DMS 273 treated with DMSO at 0.1 percent for 48 hours (cell line): ENCODE measurements at places on chromosomes 1 and 21.

- DNase-seq, result no peak
These were observed 3.2 kb downstream of the SLAMF6 start for GRCh38 chr1:160519642-160520435.

- DNase-seq, result no peak
These were observed 104.9 kb upstream of the TMPRSS2 start for GRCh38 chr21:41612674-41613532.

DNA sequence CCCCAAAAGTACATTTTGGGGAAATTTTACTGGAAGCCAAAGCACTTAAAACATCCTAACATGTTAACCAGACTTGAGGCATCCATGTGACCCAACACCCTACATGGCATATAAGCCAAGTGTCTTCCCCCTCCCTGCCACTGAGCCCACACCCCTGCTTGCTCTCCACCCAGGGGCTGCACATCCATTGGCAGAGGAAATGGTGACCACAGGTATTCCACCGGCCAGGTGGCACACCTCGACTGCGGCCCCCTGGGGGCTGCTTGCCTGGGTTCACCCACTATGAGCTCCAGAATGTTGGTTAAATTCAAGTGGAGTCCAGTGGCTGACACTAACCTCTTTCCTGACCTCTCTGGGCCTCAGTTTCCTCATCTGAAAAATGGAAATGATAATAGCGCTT lies 64.4 kb upstream of the FAM20B start:
- no peak for DNase-seq

GRCh38 chr1:239537795-239538194 lies 151.4 kb downstream of the CHRM3 start:
- DNase-seq, result no peak

- DNase-seq, result no peak
These were observed 7.6 kb downstream of the DENND2D start for GRCh38 chr1:111192658-111193519.

DNA sequence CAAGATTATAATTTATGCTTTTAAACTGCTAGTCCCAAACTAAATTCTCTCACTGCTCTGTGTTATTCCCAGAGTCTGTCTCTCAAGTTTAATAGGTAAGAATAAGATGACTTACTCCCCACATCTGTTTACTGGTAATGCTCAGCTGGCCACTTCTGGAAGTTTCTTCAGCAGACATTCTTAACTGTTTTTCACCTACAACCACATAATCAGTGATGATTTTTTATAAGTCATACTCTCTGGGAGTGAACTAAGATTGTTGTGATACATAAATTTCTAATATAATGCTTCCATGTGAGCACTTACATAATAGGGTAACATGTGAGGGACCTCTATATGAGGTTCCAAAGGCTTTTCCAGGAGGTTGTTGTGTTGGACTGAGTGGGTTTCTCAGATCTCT lies 8.7 kb downstream of the SLAMF7 start:
- no peak for DNase-seq

GRCh38 chr1:226125097-226125630 lies 61.4 kb downstream of the ACBD3 start:
- DNase-seq, result peak; percentile 56

GRCh38 chr1:33167650-33168447 lies 14.0 kb downstream of the TRIM62 start:
- no peak for DNase-seq

GRCh38 chr1:120178799-120179756 lies 2.8 kb upstream of the SEC22B start:
- no peak for DNase-seq

- DNase-seq, result no peak
These were observed 316.9 kb upstream of the ADGRL4 start for GRCh38 chr1:79323239-79324025.
